AG20443 (cell line): ENCODE measurements at places on chromosomes 7 and 10.
A peak's percentile ranks its signal among the peaks of the same experiment; 100 is the strongest.

GRCh38 chr10:1199345-1199673, 143.1 kb downstream of the WDR37 start:
- DNase-seq, result no peak

GRCh38 chr10:102718220-102718619, 3.8 kb downstream of the SFXN2 start:
- DNase-seq, result no peak

DNA sequence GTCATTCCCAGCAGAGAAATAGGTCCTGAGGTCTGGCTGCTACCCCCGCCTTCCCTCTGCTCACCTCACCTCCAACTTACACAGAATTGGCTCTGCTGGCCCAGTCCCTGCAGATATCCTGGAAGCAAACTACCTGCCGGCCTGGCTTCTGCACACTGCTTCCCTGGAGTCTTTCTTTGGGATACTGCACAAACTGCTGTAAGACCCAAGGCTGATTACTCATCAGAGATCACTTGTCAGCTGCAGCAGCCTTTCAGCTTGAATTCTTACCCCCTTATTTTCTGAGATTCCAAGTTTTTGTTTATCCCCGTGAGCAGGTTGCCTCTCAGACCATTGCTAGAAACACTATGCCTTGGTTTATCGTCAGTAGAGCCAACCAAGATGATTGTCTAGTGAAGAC, 426.4 kb downstream of the PHTF2 start:
- DNase-seq, result no peak

DNA sequence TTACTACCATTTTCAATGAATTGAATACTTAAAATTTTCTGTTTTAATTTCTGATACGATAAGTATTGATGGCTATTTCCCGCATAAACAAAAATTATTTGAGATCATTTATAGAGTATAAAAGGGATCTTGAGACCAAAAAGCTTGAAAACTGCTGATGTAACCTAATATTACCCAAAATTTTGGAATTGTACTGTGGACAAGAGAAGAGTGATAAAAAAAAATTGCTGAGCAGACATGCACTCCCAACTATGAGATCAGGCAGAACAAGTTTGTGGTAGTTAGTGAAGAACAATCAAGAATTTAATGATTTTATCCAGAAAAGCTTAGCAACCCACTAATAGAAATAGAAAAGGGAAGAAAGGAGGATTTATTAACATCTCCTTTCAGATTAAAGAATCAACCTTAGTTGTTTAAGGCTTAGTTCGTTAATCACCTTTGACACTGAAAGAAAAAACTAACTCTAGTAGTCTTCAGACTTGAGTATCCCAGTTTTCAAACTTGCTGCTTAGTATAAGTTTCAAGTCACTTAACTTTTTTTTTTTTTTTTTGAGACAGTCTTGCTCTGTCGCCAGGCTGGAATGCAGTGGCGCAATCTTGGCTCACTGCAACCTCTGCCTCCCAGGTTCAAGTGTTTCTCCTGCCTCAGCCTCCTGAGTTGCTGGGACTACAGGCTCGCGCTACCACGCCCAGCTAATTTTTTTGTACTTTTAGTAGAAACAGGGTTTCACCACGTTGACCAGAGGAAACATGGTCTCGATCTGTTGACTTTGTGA, 50.6 kb upstream of the ZC3HAV1 start:
- no peak for DNase-seq

- no peak for DNase-seq
Observed at GRCh38 chr7:135946289-135947055, 30.7 kb downstream of the MTPN start.

DNA sequence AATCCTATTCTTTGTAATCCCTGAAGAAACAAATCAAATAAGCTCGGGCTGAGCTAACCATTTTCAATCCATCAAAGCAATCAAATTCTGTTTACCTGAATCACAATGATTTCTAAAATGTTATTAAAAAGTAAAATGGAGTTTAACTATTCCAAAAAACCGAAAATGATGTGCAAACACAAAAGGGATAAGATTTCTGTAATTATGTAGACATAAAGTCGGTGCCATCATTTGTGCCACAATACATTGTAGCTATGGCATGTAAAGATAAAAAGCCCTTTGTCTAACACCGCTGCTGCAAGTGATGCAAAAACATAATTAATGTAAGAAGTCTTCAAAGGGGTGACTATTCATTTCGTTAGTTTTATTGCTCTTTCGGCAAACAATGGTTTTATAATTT, 125.1 kb upstream of the FAM204A start:
- DNase-seq, result no peak

GRCh38 chr7:141073641-141074161, at the start of gene TMEM178B:
Gene TMEM178B (plus strand): TSS chr7:141074064.
- no peak for DNase-seq

GRCh38 chr10:5975641-5976473, 1.5 kb downstream of the IL15RA start:
- peak; percentile 71 for DNase-seq

- DNase-seq, result peak; percentile 58
Observed at GRCh38 chr10:98030093-98030821, at the start of gene CRTAC1. Gene CRTAC1 (minus strand): TSS chr10:98030621. CDS start chr10:98030472, 149 bp downstream.

DNA sequence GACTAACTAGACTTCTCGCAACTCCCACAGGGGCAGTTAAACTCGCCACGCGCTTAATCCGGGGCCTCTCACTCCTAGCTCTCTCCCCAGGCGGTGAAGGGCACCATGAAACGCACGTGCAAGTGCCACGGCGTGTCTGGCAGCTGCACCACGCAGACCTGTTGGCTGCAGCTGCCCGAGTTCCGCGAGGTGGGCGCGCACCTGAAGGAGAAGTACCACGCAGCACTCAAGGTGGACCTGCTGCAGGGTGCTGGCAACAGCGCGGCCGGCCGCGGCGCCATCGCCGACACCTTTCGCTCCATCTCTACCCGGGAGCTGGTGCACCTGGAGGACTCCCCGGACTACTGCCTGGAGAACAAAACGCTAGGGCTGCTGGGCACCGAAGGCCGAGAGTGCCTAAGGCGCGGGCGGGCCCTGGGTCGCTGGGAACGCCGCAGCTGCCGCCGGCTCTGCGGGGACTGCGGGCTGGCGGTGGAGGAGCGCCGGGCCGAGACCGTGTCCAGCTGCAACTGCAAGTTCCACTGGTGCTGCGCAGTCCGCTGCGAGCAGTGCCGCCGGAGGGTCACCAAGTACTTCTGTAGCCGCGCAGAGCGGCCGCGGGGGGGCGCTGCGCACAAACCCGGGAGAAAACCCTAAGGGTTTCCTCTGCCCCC, 19.5 kb downstream of the WNT8B start:
- peak; percentile 88 for DNase-seq

GRCh38 chr10:69324583-69324982, 46.3 kb downstream of the HK1 start:
- DNase-seq, result no peak
